ENCODE measurements at places on chromosomes 3 and 15.

DNA sequence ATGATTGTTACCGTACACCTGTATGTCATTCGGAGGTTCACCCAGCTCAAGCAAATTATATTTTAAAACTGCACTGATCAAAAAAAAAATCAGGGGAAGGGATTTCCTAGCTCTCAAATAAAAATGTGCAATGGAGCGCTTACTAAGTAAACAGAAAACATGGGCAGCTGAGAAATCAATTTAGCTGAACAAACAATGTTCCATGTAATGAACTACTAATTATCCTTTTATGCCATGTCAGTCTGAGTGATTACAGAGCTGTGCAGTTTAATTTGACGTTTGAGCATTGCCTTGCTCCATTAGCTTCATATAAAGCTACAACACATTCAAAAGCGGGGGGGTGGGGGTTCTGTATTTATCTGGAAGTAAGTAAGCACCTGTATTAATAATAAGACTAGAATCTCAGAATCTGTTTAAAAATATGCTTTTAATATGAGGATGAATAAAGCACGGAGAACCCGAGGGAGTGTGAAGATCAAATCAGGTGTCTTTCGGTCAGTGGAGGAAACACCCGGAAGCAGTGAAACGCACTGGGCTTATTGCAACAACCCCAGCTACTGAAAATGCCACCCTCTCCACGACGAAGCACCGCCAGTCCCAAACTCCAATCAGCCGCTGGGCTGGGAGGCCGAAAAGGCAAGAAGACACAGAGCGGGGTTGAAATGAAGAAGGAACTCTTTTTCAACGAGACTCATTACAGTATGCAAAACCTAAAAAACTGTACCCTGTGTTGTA lies 196.5 kb upstream of the ATP11B start:
- no peak for DNase-seq

- DNase-seq = no peak
Measured at GRCh38 chr3:167816953-167817352, 81.4 kb downstream of the SERPINI1 start.

- DNase-seq = no peak
Measured at GRCh38 chr3:141306276-141306675, 62.0 kb upstream of the ZBTB38 start.

GRCh38 chr15:78372880-78373279 lies 32.7 kb downstream of the CRABP1 start:
- no peak for DNase-seq

DNA sequence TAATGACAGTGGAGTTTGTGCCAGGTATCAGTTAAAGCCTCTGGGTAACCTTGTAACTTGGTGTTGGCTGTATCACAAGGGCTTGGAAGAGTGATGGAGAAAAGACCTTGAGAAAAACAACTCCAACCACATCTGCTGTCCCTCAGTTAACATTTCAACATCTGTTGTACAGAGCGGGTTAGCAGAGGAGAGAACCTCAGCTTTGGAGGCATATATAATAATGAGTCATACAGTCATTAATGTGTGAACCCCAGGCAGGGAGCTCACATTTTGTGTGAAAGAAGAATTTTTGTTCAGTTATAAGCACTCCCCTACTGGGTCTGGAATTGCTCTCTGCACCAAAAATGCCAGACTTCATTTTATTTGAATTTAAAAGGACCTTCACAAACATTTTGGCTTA lies 439.5 kb downstream of the PDCD6IP start:
- no peak for DNase-seq

- DNase-seq = no peak
Measured at GRCh38 chr3:168806871-168807270, 711.1 kb upstream of the GOLIM4 start.

- no peak for DNase-seq
Measured at GRCh38 chr3:175573226-175573625, 714.1 kb downstream of the NAALADL2 start.

- DNase-seq = no peak
Measured at GRCh38 chr3:53675942-53676341, 170.3 kb downstream of the CHDH start.

DNA sequence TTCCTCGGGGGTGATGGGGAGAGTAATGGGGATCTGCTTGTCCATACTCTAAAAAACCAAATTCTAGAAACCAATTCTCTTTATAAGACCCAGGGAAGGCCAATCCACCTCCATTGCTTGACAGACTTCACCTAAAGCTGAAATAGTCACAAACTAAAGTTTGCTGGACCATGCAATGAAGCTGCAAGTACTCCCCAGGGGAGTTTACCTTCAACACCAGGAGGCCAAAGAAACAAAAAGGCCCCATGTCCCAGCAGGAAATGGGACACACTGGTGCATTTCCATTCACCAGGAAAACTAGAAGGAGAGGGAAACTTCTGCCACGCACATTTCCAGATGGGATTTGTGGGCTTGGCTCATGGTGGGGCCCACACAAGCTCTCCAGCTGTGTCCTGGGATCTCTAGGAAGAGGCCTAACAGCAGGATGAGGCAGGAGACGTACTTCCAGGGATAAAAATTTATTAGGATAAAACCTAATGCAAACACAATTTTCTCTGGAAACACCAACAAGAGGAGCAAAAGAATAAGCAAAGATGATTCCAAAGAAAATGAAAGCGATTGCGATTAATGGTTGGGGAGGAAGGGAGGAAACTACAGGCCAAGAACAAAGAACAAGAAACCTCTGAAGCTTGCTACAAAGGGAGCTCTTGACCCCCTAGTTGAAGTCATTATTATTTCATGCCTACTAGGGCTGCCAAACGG lies 238.0 kb upstream of the LRTM1 start:
- DNase-seq = no peak

DNA sequence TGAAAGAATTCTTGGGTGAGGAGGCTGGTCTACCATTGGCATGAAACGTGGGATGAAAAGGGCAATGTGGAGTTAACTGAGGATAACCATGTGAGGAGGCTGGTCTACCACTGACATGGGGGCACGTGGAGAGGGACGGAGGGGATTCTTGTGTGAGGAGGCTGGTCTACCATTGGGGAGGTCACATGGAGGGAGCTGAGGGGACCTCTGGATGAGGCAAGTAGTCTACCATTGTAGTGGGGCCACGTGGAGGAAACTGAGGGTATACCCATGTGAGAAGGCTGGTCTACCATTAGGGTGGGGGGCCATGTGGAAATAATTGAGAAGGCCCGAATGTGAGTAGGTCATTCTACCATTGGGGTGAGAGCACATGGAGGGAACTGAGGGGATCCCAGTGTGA lies 154.1 kb downstream of the FBLN2 start:
- peak; percentile 17 for DNase-seq

DNA sequence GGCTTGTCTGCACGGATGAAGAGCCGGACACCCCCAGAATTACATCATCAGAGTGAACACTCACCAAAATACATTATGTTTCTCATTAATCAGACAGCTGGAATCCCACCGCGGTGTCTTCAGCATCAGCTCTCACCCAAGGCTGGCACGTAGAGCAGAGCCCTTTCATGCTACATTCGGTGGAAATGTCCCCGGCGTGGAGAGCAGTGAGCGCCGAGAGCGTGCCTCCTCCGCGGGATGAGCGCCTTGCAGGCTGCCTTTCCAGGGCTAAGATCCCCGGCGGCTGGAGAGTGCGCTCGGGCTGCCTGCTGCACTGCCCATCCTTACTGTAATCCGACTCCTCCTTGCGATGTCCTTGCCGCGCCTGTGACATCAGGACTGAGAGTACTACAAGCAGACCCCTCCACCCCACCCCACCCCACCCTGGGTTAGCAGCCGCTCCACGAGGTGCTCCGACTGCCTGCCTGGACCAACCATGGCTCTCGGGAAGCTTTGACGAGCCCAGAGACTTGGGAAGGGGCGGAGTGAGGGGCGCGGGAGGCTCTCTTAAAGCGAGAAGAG lies at the start of gene ZNF385D:
TSS of gene ZNF385D (minus strand) at position 380 of the 561 bp plus-strand sequence. CDS start at position 86, 294 bp downstream.
- DNase-seq = peak; percentile 89

DNA sequence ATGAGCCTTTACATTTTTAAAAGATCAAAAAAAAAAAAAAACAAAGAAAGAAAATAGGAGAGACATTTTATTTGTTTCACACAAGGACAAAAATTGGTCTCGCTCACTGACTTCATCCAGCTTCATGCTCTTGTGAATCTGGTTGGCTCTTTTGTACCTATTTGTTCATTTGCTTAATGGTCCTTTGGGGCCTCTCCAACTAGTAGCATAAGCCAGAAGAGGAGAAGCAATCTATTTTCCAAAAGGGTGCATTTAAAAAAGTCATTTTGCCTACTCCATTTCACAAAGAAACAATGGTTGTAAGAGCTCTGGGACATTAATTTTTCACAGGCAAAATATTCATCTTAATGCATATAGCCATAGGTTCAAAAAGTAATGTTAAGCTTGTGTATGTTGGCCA lies 168.3 kb upstream of the ADAMTS9 start:
- DNase-seq = no peak

DNA sequence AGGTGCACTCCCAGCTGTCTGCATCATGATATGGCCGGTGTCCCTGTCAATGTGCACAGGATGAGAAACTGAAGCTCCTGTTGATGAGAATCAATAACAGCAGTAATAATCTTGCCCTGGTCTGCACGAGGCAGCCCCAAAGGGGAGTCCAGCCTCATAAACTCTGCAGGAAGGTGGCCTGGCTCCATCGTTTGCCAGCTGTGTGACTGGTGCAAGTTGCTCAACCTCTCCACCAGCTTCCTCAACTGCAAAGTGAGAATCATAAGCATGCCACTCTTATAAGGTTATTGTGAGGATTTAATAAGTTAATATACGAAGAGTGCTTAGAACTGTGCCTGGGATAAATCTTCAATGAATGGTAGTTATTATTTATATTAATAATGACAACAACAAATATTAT lies 203.4 kb upstream of the HES1 start:
- no peak for DNase-seq
